Hematopoietic multipotent progenitor cell treated with erythropoietin and hydrocortisone succinate and interleukin-3 and kit ligand, for 17 days (in vitro differentiated cells): ENCODE measurements at places on chromosomes 1 and 21.

GRCh38 chr21:42234041-42234440, 15.1 kb downstream of the ABCG1 start:
- DNase-seq, result no peak

- no peak for DNase-seq
Observed at GRCh38 chr1:25174730-25175612, 57.3 kb downstream of the SYF2 start.

GRCh38 chr1:2087766-2088165, 37.6 kb downstream of the PRKCZ start:
- no peak for DNase-seq

DNA sequence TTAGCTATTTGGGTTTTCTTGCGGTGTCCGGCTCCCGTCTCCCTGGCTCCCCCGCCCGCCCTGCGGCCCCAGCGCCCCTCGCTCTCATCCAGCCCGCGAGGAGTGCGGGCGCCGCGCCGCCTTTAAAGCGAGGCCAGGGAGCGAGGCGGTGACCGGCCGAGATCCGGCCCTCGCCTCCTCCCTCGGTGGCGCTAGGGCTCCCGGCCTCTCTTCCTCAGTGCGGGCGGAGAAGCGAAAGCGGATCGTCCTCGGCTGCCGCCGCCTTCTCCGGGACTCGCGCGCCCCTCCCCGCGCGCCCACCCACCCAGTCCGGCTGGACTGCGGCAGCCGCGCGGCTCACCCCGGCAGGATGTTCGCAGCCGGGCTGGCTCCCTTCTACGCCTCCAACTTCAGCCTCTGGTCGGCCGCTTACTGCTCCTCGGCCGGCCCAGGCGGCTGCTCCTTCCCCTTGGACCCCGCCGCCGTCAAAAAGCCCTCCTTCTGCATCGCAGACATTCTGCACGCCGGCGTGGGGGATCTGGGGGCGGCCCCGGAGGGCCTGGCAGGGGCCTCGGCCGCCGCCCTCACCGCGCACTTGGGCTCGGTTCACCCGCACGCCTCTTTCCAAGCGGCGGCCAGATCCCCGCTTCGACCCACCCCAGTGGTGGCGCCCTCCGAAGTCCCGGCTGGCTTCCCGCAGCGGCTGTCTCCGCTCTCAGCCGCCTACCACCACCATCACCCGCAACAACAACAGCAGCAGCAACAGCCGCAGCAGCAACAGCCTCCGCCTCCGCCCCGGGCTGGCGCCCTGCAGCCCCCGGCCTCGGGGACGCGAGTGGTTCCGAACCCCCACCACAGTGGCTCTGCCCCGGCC, 492 bp downstream of the HLX start:
- no peak for DNase-seq

- DNase-seq, result no peak
Observed at GRCh38 chr1:228098323-228098931, 4.7 kb downstream of the C1orf35 start.
